Panc1 (cell line): ENCODE measurements at places on chromosomes 3 and 15. TPM values are rescaled to one million over a fixed set of nuclear protein-coding genes. Genes with fewer than 3 reads are reported as not detected.

POU1F1 gene
- not detected for total RNA-seq

DPH3 gene
- total RNA-seq, result 16.5 TPM

CADM2 gene
- total RNA-seq, result 0.64 TPM

KBTBD13 gene
- not detected for total RNA-seq

SNX22 gene
- 2.3 TPM for total RNA-seq

ATP13A5 gene
- not detected for total RNA-seq

GPR87 gene
- total RNA-seq, result not detected

ROPN1 gene
- not detected for total RNA-seq

DNA sequence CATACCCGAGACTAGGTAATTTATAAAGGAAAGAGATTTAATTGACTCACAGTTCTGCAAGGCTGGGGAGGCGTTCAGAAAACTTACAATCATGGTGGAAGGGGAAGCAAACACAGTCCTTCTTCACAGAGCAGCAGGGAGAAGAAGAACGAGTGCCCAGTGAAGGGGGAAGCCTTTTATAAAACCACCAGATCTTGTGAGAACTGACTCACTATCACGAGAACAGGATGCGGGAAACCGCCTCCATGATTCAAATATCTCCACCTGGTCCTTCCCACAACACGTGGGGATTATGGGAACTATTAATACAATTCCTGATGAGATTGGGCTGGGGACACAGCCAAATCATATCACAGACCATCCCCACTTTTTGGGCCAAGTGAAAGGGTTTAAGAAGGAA, 58.8 kb upstream of the CTXND1 start:
- no peak for DNase-seq
- peaks cover 6% of the 10 kb centered on the region; the same call in 1 of the 2 replicates for H3K27me3 ChIP-seq
- H3K27ac ChIP-seq, result no peak overlapping the region
- no peaks in the 10 kb centered on the region for H3K4me1 ChIP-seq
- H3K36me3 ChIP-seq, result no peaks in the 10 kb centered on the region
- no peak overlapping the region for H3K4me3 ChIP-seq

GRCh38 chr15:28913171-28913765, 27.5 kb downstream of the APBA2 start:
- H3K4me1 ChIP-seq, result no peaks in the 10 kb centered on the region
- no peaks in the 10 kb centered on the region for H3K36me3 ChIP-seq
- no peak for DNase-seq

DNA sequence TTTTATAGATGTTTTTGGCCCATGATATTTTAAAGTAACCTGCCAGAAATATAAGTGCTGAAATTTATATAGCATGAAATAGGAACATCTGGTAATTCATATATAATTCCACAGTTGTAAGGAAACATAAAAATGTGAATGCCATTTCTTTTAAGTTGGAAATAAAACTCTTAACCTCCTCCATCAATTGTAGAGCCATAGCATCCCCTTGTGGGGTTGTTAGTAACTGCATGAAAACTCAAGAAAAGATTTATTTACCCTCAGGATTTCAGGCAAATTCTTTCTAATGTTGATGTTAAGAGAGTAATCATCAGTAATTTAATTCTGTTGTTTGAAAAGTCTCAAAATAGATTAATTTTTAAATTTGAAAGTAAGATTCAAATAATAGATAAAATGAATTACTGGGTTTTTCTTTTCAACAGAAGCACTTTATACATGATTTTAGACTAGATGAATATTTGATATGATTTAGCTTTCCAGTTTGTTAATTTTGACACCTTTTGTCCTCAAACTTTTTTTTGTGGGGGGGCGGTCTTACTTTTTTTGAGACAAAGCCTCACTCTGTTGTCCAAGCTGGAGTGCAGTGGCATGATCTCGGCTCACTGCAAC, 74.7 kb downstream of the RASA2 start:
- no peak overlapping the region for H3K4me3 ChIP-seq
- H3K27ac ChIP-seq, result no peak overlapping the region
- no peaks in the 10 kb centered on the region; the same call in 1 of the 2 replicates for H3K36me3 ChIP-seq
- H3K4me1 ChIP-seq, result no peaks in the 10 kb centered on the region
- H3K27me3 ChIP-seq, result no peaks in the 10 kb centered on the region
- DNase-seq, result peak; percentile 60

- no peak for DNase-seq
- no peak overlapping the region for H3K27ac ChIP-seq
- no peak overlapping the region for H3K4me3 ChIP-seq
- no peaks in the 10 kb centered on the region for H3K27me3 ChIP-seq
- H3K4me1 ChIP-seq, result no peaks in the 10 kb centered on the region
Measured at GRCh38 chr3:182397164-182397563, 396.1 kb upstream of the ATP11B start.

GRCh38 chr3:50339485-50340146, 1.0 kb downstream of the RASSF1 start:
- 0 out of 2 replicates have a peak overlapping the region, but pooled peaks have one; percentile 26 for H3K27ac ChIP-seq
- peaks cover 8% of the 10 kb centered on the region; the same call in 1 of the 2 replicates for H3K4me1 ChIP-seq
- no peaks in the 10 kb centered on the region for H3K27me3 ChIP-seq
- peak overlapping the region; percentile 39 for H3K4me3 ChIP-seq
- H3K36me3 ChIP-seq, result peaks cover 8% of the 10 kb centered on the region; the same call in 1 of the 2 replicates

DNA sequence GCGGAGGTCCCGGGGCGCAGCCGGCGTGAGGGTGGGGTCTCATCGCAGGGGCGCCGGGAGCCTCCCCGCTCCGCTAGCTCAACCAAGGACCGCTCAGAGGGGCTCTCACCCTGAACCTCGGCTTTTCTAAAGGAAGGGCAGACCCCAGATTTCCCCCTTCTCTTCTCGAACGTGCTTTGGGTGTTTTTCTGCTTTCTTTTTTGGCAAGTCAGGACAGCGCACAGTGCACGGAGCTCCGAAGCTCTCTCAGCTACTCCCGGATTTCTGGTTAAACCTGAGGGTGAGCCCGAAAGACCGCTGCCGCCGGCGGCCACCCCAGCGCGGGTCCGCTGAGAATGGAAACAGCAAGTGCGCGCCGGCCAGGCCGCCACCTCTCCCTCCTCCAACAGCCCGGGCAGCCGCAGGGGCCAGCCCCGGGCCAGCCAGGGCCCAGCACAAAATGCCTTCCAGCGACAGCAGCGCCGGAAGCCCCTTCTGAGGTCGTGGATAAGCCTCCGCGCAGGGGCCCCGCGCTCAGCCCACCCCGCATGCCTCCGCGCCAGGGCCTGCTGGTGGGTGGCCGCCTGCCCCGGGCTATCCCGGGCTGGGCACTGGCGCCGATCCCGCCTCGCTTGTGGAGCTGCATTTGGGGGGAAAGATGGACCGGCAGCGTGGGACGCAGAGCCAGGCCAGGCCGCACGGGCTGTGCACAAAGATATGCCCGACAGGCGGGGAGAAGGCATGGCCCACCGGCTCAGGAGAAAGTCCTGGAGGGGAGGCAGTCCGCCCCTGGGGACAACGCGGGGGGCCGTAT, 8.2 kb upstream of the OCA2 start:
- no peaks in the 10 kb centered on the region for H3K27me3 ChIP-seq
- no peak overlapping the region for H3K4me3 ChIP-seq
- H3K27ac ChIP-seq, result no peak overlapping the region
- H3K36me3 ChIP-seq, result no peaks in the 10 kb centered on the region
- H3K4me1 ChIP-seq, result no peaks in the 10 kb centered on the region

DNA sequence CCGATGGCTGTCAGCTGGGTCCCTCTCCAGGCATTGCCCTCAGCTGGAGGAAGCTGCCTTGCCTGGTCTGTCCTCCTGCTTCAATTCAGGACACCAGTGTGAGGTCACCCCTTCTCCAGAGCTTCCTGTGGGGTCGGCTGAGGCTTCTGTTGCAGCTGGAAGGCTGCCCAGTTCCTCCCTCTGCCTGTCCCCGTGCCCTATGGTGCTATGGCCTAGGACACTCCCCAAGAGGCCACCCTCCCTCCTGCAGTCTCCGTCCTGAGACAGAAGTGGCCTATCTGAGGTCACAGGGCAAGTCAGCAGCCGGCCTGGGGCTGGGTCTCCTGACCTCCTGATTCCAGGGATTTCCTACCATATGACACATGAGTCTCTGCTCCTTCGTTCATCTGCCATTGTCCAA, 57.9 kb downstream of the RASGRF1 start:
- H3K4me1 ChIP-seq, result no peaks in the 10 kb centered on the region
- H3K27ac ChIP-seq, result no peak overlapping the region
- no peaks in the 10 kb centered on the region for H3K27me3 ChIP-seq
- no peak for DNase-seq
- H3K4me3 ChIP-seq, result no peak overlapping the region

DNA sequence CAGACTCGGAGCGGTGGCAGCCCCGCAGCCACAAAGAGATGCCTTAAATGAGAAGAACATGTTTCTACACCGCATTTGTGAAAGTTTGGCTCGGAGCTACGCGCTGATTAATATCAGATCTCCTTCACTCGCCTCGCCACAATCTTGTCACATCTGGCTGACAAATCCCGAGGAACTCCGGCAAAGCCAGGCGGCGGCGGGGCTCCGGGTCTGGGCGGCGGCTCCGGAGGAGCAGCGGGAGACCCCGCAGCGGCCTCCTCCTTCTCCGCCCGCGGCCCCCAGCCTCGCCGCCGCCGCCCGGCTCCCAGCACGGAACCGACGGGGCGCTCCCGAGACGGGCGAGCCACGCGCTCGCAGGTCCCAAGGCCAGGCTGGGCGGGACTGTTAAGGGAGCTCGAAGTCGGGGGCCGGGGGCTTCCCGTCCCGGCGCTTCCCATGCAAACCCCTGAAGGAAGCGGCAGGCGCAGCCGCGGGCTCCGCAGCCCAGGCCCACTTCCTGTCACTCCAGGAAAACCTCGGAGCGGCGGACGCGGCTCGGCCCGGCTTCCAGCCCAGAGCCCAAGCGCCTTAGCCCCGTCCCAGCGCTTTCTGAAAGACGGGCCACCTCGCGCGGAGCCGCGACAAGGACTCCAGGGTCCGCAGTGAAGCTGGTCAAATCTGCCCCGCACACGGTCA, 1.2 kb downstream of the BNC1 start:
- no peak for DNase-seq
- H3K4me1 ChIP-seq, result no peaks in the 10 kb centered on the region
- no peaks in the 10 kb centered on the region for H3K36me3 ChIP-seq
- H3K27ac ChIP-seq, result no peak overlapping the region

DNA sequence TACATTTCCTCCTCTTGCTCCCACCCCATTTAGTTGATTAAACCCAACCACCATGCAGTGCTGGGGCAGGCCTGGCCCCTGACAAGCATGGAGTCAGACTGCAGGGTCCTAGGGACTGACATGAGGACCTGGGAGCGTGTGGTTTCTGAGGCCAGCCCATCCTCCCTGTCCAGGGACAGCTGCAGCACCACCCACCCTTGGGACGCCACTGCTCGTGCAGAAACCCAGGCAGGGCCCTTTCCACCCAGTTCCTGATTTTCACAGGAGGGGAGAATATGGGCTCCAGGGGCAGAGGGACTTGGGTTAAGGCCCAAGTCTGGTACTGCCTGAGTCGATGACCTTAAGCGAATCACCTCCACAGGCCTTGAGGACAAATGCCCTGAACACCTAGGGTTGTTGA, 23.7 kb downstream of the PLXND1 start:
- H3K4me1 ChIP-seq, result peaks cover 19% of the 10 kb centered on the region
- H3K27ac ChIP-seq, result no peak overlapping the region
- no peak overlapping the region for H3K4me3 ChIP-seq
- DNase-seq, result no peak

- H3K4me1 ChIP-seq, result no peaks in the 10 kb centered on the region
- DNase-seq, result no peak
- no peak overlapping the region for H3K4me3 ChIP-seq
- H3K27me3 ChIP-seq, result no peaks in the 10 kb centered on the region; the same call in 1 of the 2 replicates
Measured at GRCh38 chr3:55147856-55148720, 220.2 kb upstream of the LRTM1 start.

GRCh38 chr15:40293905-40294895, 11.3 kb upstream of the ANKRD63 start:
- no peak overlapping the region for H3K4me3 ChIP-seq
- peaks cover 8% of the 10 kb centered on the region; the same call in 1 of the 2 replicates for H3K4me1 ChIP-seq
- H3K36me3 ChIP-seq, result no peaks in the 10 kb centered on the region
- H3K27ac ChIP-seq, result no peak overlapping the region
- H3K27me3 ChIP-seq, result no peaks in the 10 kb centered on the region
- no peak for DNase-seq

DNA sequence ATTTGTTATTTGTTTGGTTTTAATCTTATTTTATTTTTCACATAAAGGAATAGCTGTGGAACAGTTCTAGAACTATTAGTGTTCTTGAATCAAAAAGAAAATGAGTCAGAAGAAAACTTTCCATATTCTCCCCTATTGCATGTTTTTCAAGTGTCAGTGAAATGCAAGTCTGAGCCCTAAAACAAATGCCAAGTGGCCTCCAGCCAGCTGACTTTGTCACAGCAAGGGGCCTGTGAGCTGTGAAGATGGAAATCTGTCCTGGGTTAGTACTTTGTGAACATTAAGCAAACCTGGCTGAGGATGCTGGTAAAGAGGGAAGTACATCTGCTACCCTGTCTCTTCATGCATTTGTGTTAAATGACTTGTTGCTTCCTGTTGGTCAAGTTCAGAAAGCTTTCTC, 14.2 kb downstream of the LRRC49 start:
- no peak for DNase-seq
- H3K4me3 ChIP-seq, result no peak overlapping the region
- H3K4me1 ChIP-seq, result no peaks in the 10 kb centered on the region
- no peak overlapping the region for H3K27ac ChIP-seq
- H3K36me3 ChIP-seq, result no peaks in the 10 kb centered on the region; the same call in 1 of the 2 replicates

GRCh38 chr15:34436956-34437442, 609 bp downstream of the GOLGA8A start:
- H3K27me3 ChIP-seq, result no peaks in the 10 kb centered on the region
- DNase-seq, result no peak
- H3K36me3 ChIP-seq, result peaks cover 2% of the 10 kb centered on the region; the same call in 1 of the 2 replicates
- H3K4me1 ChIP-seq, result peaks cover 8% of the 10 kb centered on the region; the same call in 1 of the 2 replicates

GRCh38 chr3:187400756-187401155, 32.6 kb downstream of the RTP4 start:
- DNase-seq, result no peak
- H3K27ac ChIP-seq, result peak overlapping the region; percentile 51; the same call in 1 of the 2 replicates
- no peak overlapping the region for H3K4me3 ChIP-seq
- H3K4me1 ChIP-seq, result peaks cover 24% of the 10 kb centered on the region

DNA sequence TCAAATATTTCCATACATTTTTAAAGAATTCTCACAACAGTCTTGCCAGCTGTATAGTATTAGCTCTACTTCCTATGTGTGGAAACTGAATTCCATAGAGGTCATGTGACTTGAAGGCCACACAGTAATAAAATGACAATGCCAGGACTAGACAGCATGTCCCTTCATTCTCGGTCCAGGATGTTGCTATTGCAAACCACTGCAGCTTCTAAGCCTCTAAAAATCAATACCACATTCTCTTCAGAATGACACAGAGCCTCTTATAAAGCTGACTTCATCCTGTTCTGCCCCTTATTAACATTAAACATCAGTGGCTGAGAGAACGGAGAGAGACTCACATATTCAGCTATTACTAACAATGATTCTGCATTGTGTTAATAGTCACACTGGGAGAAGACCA, 240.3 kb upstream of the PEX5L start:
- H3K4me3 ChIP-seq, result no peak overlapping the region
- no peaks in the 10 kb centered on the region for H3K27me3 ChIP-seq
- H3K4me1 ChIP-seq, result no peaks in the 10 kb centered on the region
- peak; percentile 8 for DNase-seq
- H3K36me3 ChIP-seq, result no peaks in the 10 kb centered on the region

DNA sequence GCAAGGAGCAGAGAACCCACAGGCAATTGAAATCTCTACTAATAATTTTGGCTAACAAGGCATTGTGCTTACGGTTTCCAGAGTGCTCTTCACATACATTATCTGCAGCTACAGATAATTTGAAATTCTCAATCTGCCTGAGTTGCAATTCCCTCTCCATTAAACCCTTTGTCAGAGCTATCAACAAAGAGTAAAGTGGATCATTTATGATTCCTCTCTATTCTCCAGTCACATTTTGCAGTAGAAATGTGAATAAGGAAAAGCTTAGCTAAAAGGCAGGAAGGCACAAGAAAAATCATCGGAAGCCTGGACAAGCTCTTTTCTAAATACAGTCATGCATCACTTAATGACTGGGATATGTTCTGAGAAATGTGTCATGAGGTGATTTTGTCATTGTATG, 49.6 kb downstream of the FAM98B start:
- H3K4me1 ChIP-seq, result no peaks in the 10 kb centered on the region
- no peak for DNase-seq
- no peak overlapping the region for H3K27ac ChIP-seq
- H3K36me3 ChIP-seq, result no peaks in the 10 kb centered on the region
- H3K4me3 ChIP-seq, result no peak overlapping the region
- no peaks in the 10 kb centered on the region for H3K27me3 ChIP-seq
